Right atrium auricular region (tissue), 2 donors: ENCODE measurements at places on chromosomes 3 and 15. TPM values are rescaled to one million over a fixed set of nuclear protein-coding genes. Genes with fewer than 3 reads are reported as not detected.

GRCh38 chr3:46096336-46096735 is 69.1 kb upstream of the XCR1 start:
- H3K27ac ChIP-seq = no peak overlapping the region
- H3K4me1 ChIP-seq = peaks cover 13% of the 10 kb centered on the region
- no peak for DNase-seq
- no peaks in the 10 kb centered on the region for H3K27me3 ChIP-seq
- H3K36me3 ChIP-seq = no peaks in the 10 kb centered on the region

- H3K36me3 ChIP-seq = peaks cover 3% of the 10 kb centered on the region
- H3K4me1 ChIP-seq = no peaks in the 10 kb centered on the region
- H3K4me3 ChIP-seq = no peak overlapping the region
- H3K27ac ChIP-seq = no peak overlapping the region
Observed at GRCh38 chr3:141386611-141387111, 18.4 kb downstream of the ZBTB38 start.

- H3K27me3 ChIP-seq = no peaks in the 10 kb centered on the region
- no peak overlapping the region for H3K27ac ChIP-seq
- H3K4me3 ChIP-seq = no peak overlapping the region
- H3K36me3 ChIP-seq = no peaks in the 10 kb centered on the region
- no peak for DNase-seq
- H3K4me1 ChIP-seq = peaks cover 34% of the 10 kb centered on the region
Observed at GRCh38 chr3:184690192-184690883, 21.5 kb downstream of the MAGEF1 start.

DNA sequence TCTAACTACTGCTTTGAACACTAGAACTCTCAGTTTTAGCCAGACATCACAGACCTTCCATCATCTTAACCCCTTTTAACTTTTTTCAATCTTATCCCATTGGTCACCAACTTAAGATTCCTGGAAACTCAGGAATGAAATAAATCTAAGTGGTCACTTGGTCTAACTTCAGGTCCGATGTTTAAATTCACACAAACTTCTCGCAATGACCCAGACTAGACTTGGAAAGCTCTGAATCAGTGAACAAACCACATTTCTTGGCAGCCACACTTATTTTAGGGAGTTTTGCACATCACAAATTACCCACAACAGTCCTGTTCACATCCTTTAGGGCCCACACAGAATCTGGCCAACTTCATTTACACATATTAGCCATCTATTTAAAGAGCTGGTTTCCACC is 118.9 kb downstream of the MAGI1 start:
- no peak overlapping the region for H3K27ac ChIP-seq
- DNase-seq = no peak
- no peak overlapping the region for H3K4me3 ChIP-seq
- H3K4me1 ChIP-seq = no peaks in the 10 kb centered on the region
- no peaks in the 10 kb centered on the region for H3K27me3 ChIP-seq
- H3K36me3 ChIP-seq = no peaks in the 10 kb centered on the region

- H3K36me3 ChIP-seq = no peaks in the 10 kb centered on the region
- no peak overlapping the region for H3K4me3 ChIP-seq
- H3K27ac ChIP-seq = no peak overlapping the region
- no peaks in the 10 kb centered on the region for H3K27me3 ChIP-seq
Observed at GRCh38 chr3:64932666-64933342, 245.0 kb upstream of the ADAMTS9 start.

DNA sequence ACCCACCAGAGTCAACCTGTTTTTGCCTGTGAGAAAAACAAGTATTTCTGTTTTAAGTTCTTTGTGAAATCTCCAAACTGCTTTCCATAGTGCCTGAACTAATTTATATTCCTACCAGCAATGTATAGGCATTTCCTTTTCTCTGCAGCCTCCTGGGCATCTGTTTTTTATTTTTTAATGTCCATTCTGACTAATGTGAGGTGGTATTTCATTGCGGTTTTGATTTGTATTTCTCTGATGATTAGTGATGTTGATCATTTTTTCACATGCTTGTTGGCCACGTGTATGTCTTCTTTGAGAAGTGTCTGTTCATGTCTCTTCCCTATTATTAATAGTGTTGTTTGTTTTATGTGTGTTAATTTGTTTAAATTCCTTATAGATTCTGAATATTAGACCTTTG is 820.5 kb downstream of the MCTP2 start:
- no peak overlapping the region for H3K27ac ChIP-seq
- no peaks in the 10 kb centered on the region for H3K4me1 ChIP-seq
- H3K27me3 ChIP-seq = no peaks in the 10 kb centered on the region
- H3K36me3 ChIP-seq = no peaks in the 10 kb centered on the region
- no peak for DNase-seq

DNA sequence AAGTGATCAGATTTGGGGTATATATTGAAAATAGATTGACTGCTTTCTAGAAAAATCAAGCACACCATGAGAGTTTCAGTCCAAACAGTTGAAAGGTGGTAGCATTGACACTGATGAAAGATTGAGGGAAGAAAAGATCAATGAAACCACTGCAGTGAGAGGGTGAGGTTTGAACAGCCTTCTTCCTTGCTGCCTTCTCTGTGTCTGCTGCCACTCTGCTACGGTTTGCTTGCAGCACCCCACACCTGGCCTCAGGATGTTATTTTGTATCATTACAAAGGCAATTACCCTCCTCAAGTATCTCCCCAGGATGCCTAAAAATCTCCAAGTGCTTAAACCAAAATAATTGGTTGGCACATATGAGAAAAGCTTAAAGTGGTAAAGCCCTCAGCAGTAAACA is 683.6 kb upstream of the ARPP21 start:
- H3K27me3 ChIP-seq = no peaks in the 10 kb centered on the region
- no peaks in the 10 kb centered on the region for H3K4me1 ChIP-seq
- H3K4me3 ChIP-seq = no peak overlapping the region
- H3K36me3 ChIP-seq = no peaks in the 10 kb centered on the region

DNA sequence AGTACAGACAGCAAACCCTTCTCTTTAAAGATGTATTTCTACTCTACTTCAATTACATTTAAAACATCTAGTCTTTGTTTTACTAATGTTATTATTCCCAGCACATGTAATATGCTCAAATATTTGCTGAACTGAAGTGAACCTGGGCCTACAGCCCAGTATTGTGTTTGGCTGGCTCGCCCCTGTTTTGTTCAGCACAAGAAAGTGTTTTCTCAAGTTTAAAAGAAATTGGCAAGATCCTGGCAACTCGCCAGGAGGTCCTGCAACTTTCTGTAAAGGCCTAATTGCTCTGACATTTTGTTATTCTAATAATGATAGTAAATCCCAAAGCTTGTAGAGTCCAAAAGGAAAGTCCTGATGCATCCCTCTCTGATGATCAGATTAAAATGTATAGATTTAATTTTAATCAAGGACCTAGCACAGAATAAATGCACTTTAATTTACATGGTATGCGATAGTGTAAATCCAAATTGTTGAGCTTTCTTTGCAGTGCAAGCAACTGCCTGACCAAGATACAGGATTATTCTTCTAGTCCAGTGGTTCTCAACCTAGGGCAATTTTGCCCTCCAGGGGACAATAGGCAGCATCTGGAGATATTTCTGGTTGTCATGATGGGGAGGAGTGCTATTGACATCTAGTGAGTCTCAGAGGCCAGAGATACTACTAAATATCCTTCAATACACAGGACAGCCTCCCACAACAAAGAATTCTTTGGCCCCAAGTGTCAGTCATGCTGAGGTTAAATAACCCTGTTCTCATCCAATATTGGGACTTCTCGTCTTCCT is 35.7 kb upstream of the TMOD3 start:
- H3K36me3 ChIP-seq = peaks cover under 1% of the 10 kb centered on the region
- no peak overlapping the region for H3K4me3 ChIP-seq
- no peak overlapping the region for H3K27ac ChIP-seq

DNA sequence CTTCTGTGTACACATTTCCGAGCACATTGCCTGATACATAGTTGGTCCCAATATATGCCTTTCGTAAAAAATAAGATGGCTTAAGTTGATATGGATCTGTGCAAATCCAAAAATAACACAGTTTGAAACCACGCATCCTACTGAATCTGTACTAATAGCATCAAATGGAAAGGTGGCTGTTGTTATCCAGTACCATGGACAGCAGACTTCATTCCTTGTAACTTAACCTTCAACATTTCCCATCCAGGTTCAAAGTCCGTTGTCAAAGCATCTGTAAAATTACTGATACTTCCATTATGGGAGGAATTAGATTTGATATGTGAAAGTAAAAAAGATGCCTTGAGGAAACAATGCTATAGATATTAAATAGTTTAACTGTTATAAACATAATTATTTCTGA is 65.5 kb upstream of the C3orf49 start:
- H3K27ac ChIP-seq = no peak overlapping the region
- no peak overlapping the region for H3K4me3 ChIP-seq
- H3K27me3 ChIP-seq = no peaks in the 10 kb centered on the region

DNA sequence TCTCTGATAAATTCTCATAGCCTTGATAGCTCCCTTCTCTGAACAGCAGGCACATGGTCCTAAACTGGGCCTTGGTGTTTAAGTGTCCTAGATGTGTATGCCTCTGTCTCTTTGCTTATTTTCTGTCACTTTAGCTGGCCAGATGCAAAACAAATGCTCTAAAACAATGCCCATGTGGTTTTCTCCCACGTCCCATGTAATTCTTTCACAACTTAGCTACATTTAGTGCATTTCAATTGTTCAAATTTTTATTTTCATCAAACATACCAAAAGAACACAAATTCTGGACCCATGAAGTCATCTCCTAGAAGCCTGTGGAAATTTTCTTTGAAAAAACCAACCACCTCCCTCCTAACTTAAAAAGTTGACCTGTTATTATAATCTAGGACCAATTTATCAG is 491.3 kb upstream of the AGTR1 start:
- no peaks in the 10 kb centered on the region for H3K36me3 ChIP-seq
- no peak overlapping the region for H3K4me3 ChIP-seq
- no peak overlapping the region for H3K27ac ChIP-seq
- no peaks in the 10 kb centered on the region for H3K27me3 ChIP-seq

The COL6A5 gene
- total RNA-seq = not detected

The PLSCR2 gene
- not detected for total RNA-seq

The GABRG3 gene
- not detected for total RNA-seq
